ENCODE measurements at places on chromosomes 1 and 21.
A peak's percentile ranks its signal among the peaks of the same experiment; 100 is the strongest.

DNA sequence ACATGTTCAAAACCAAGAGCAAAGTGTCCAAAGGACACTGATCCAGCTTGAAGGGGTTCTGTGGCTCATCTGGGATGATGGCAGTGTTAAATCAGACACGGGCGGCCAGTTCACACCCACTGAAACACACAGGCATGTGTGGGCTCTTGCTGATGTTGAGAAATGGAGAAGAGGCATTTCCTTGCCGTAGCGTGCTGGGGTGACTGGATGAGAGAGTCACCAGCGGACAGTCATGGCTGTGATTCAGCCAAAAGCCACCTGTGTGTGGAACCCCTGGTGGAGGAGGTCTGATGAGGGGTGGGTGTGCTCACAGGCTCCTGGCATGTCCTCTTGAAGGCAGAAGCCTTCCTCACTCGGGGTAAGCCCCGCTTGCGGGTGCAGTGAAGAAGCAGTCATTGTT lies 7.2 kb downstream of the C1orf35 start:
- DNase-seq: no peak

DNA sequence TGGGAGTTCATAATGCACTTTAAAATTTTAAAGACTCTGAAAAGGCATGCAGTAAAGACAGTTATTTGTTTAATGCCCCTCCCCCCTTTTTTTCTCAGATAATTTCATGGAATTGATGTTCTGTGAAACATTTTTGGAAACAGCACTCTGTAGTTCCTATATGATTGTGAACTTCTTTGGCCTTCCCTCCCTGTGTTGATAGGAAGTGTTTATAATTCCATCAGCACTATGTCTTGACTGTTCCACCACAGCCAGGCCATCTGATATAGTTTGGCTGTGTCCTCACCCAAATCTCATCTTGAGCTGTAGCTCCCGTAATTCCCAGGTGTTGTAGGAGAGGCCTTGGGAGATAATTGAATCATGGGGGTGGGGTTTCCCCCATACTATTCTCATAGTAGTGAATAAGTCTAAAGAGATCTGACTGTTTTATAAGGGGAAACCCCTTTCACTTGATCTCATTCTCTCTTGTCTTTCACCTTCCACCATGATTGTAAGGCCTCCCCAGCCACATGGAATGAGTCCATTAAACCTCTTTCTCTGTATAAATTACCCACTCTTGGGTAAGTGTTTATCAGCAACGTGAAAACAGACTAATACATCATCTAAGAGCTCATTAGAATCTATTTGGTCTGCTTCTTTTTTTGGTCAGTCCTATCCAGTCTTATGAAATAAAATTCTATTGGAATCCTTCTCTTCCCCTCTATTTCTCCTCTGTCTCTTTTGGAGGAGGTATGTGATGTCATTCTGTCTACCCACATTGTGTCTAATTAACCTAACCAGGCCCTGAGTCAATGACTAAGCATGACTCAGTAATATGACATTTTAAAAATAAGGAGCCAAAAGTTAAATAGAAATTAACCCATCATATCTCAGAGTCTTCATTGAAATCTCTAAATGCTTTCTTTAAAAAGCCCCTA lies 8.9 kb downstream of the CCDC185 start:
- no peak for DNase-seq

GRCh38 chr1:116375148-116375886 lies 2.3 kb downstream of the ATP1A1 start:
- DNase-seq: no peak

- DNase-seq: no peak
Measured at GRCh38 chr1:8155528-8156186, 129.5 kb upstream of the ERRFI1 start.

DNA sequence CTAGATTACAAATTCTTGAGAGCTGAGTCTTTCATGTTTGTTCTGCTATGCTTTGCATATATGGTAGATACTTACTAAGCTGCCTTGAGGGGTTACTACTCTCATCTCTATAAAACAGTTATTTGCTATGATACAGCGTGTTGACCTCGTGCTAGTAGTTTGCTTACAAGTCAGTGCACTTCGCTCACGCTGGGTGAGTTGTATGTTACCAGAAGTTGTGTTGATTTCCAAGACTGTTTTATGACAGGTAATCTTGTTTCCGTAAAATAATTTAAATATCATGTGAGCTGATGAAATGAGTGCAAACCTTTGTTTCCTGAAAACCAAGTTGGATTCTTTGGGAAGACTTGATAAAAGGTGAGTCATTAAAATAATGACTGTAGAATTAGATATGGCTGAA lies 7.3 kb downstream of the MRPS6 start:
- no peak for DNase-seq

DNA sequence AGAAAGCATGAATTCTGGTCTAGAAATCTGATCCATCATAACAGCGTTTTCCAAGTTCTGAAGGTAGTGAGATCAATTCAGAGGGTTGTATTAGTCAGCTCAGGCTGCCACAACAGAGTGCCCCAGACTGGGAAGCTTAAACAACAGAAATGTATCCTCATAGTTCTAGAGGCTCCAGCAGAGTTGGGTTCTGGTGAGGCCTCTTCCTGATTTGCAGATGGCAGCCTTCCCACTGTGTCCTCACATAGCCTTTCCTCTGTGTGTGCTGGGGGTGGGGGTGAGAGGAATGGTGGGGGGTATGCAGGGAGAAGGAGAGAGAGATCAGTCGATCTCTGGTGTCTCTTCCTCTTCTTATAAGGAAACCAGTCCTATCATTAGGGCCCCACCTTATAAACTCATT lies 15.1 kb downstream of the ZBTB8B start:
- DNase-seq: no peak

GRCh38 chr1:89701746-89702241 lies 68.9 kb downstream of the LRRC8C start:
- no peak for DNase-seq

- no peak for DNase-seq
Measured at GRCh38 chr1:100614570-100614969, 76.6 kb downstream of the GPR88 start.

GRCh38 chr1:232355162-232356006 lies 274.5 kb downstream of the SIPA1L2 start:
- no peak for DNase-seq

- no peak for DNase-seq
Measured at GRCh38 chr1:77672374-77672773, 10.1 kb downstream of the ZZZ3 start.

- DNase-seq: no peak
Measured at GRCh38 chr1:12296623-12297022, 66.8 kb downstream of the VPS13D start.

GRCh38 chr1:223437151-223437550 lies 43.9 kb downstream of the CCDC185 start:
- DNase-seq: no peak

- no peak for DNase-seq
Measured at GRCh38 chr1:21670956-21671902, 2.1 kb upstream of the RAP1GAP start.

DNA sequence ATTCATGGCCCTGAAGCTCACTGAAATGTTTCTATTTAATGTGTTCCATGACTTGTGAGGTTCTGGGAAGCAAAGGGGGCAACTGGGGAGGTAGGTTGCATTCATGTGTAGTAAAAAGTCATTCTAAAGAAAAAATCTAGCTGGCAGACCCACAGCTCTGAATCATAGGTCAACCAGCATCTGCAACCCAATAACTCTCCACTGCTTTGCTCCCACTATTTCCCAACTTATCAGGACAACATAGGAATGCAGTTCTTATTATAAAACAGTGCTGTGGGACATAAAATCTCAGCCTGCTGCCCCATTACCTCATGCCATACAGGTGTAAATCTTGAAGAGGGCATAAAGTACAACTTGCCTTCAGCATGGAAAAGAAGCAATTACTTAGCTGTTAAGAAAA lies 576.1 kb upstream of the PTBP2 start:
- DNase-seq: no peak

GRCh38 chr1:14773396-14774025 lies 175.0 kb downstream of the KAZN start:
- DNase-seq: no peak

- no peak for DNase-seq
Measured at GRCh38 chr1:181324797-181325616, 158.3 kb upstream of the CACNA1E start.

DNA sequence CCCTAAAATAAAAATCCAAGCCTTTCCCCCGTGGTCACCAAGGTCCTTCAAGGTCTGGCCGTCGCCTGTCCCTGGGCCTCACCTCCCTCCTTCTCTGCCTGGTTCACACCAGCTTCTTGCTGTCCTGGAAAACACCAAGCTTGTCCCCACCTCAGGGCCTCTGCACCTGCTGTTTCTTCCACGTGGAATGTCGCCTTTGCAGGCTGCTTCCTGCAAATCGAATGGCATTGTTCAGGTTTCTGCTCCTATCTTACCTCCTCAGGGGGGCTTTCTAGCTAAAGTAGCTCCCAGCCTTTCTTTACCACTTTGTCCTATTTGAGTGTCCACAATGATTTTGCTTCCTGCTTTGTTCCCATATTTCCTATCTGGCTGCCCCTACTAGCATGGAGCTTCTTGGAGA lies 3.3 kb upstream of the CASZ1 start:
- DNase-seq: no peak

GRCh38 chr1:26692211-26692792 lies 3.5 kb upstream of the ARID1A start:
- peak; percentile 74 for DNase-seq

DNA sequence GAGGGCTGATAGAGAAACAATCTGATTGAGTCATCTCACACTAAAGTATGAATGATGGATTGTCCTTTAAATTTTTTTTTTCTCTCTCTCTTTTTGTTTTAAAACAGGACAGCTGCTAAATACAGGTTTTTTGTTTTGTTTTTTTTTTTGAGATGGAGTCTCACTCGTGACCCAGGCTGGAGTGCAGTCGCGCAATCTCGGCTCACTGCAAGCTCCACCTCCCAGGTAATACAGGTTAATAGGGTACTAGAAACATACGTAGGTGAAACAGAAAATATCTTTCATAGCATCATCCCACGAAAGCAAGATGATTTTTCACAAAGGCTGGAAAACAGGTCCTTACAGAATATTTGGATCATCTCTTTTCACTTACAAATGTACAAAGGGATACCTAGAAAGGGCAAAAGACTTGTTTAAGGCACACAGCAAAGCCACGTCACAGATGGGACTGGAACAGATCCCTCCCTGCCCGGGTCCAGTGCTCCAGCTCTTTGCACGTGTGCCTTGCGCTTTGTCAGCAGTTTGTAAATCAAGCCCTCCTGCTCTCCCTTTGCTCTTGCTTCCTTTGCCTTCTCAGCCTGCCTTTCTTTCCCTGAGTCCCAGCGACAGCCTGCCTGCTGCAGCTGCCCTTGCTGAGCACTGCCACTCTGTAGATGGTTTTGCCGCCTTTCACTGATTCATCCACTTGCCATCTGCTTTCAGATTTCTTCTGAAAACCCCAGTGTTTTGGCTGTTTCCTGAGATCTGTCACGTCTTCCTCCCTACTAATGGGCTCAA lies 171.3 kb upstream of the BEND5 start:
- no peak for DNase-seq

DNA sequence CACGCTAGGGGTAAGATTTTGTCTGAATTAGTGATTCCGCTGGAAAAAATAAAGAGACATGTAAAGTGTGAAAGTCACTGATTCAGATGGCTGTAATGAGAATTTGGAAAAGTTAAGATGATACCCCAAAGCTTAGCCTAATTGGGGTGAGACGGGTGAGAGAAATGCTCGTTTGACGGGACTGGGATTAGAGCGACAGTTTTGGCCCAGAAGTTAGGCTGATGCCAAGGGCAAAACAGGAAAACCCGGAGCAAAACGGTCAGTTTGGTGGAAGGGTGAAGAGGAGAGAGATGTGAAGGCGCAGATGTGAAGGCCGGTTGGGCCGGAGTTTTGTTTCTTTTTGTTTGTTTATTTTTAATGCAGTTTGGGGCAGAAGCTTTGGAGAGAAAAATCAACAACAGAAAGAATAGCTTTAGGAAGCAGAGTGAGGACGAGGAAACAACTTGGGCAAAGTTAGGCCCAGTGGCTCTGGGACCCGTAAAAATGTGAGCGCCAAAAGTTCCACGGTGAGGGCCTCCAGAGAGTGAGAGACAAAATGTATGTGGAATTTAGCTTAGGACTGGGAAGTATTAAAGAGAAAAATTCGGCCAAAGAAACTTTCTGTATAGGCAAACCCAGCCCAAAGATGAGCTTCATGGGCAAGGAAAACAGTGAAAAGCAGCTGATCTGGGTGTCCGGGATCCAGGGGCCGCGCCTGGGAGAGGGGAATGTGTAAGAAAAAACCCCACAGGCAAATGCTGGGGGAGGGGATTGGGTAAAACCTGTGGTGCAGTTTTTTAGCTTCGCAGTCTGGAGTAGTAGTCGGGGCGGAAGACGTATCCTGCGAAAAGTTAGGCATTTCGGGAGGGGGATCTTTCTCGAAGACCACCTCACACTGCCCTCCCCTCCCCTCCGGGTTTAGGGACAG lies 1.2 kb downstream of the DMRTA2 start:
- DNase-seq: no peak

DNA sequence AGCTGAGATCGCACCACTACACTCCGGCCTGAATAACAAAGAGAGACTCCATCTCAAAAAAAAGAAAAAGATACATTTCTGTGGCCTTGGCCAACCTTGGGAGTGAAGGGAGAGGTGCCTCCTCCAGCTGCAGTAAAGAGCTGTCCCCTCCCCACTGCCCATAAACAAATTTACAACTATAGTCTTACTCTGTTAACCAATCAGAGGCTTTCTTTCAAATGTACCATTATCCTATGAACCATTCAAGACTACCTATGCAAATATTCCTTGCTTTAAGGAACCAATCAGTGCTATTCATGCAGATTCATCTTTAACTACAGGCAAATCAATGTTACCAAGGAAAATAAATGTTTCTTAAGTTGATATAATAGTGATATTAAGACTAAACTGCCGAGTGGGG lies 1.0 kb downstream of the CELA2B start:
- DNase-seq: no peak

GRCh38 chr1:31102501-31102950 lies 37.0 kb upstream of the PUM1 start:
- DNase-seq: no peak

GRCh38 chr1:155131856-155132255 lies 3.8 kb upstream of the SLC50A1 start:
- DNase-seq: no peak

GRCh38 chr1:21891621-21892479 lies 45.3 kb downstream of the HSPG2 start:
- DNase-seq: no peak

DNA sequence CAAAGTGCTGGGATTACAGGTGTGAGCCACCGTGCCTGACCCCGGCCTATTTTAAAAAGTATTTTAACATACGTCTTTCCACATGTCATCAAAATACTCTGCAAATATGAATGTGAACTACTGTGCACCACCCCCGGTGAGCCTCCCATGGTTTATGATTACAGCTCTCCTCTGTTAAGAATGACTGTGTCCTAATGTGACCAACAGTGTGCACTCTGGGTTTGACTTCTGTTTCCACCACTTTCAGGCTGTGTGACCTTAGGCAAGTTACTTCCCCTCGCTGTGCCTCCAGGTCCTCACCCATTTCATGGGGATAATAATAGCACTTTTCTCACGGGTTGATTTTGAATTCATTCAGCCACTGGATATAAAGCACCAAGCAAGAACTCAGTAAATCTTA lies 14.7 kb downstream of the AMPD2 start:
- DNase-seq: no peak

Measured in T-cell (primary cell).